ENCODE measurements at places on chromosomes 6 and 20. TPM values are rescaled to one million over a fixed set of nuclear protein-coding genes. Genes with fewer than 3 reads are reported as not detected.

DNA sequence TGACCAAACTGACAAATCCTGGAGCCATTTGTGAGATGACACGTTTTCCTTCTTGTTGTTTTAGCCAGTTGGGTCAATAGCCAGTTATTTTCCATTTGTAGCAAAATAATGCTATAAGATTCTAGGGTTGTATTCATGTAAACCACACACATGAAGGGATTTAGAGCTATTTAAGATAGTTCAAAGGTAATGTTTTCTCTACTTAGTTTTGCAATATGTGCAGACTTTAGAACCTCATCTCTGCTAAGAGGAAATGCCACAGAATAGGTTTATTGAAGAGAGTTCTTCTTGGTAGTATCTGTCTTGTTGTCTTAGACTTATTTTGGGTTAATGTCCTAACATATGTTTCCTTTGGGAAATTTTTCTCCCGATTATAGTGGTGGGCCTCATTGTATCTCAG, 213.5 kb upstream of the RIMS1 start:
- no peak for DNase-seq

- no peak for DNase-seq
These were observed 135.6 kb upstream of the SLC22A23 start for GRCh38 chr6:3592371-3592941.

- no peak for DNase-seq
These were observed 48.9 kb downstream of the PHF20 start for GRCh38 chr20:35820715-35821114.

KCNQ2 gene
- not detected for total RNA-seq
